ENCODE measurements at places on chromosomes 2 and 18.

GRCh38 chr2:10449838-10450691 lies 1.9 kb upstream of the ODC1 start:
- DNase-seq, result no peak

GRCh38 chr18:32911660-32912284 lies 138.9 kb upstream of the KLHL14 start:
- DNase-seq, result no peak

GRCh38 chr2:68245066-68245465 lies 7.3 kb downstream of the PPP3R1 start:
- no peak for DNase-seq

GRCh38 chr18:28407681-28408080 lies 230.8 kb upstream of the CDH2 start:
- DNase-seq, result no peak

GRCh38 chr2:139819273-139819796 lies 1039.1 kb upstream of the NXPH2 start:
- DNase-seq, result no peak

DNA sequence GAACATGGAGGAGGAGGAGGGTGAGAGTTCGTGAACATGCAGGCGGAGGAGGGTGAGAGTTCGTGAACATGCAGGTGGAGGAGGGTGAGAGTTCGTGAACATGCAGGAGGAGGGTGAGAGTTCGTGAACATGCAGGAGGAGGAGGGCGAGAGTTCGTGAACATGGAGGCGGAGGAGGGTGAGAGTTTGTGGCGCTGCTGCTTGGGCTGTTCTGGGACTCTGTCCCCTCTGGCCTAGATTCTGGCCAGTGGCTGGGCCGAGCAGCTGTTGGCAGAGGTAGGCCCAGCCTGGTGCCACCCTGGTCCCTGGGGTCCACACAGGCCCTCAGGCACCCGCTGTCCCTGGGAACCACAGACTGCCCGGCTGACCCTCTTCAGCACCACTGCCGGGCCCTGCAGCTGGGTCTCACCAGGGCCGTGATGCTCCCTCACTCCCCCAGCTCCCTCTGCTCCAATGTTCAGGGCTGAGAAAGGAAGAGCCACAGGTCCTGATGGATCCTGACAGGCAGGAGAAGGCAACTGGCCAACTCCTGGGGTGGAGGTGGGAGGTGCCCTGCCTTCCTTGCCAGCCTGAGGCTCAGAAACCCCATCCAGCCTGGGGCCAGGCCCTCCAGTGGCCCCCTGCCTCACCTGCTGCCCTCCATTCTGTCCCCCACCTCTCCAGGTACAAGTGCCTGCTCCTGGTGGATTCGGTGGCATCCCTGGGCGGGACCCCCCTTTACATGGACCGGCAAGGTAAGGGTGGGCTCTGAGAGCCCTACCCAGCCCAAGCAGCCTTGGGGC lies 3.9 kb downstream of the AGXT start:
- no peak for DNase-seq

DNA sequence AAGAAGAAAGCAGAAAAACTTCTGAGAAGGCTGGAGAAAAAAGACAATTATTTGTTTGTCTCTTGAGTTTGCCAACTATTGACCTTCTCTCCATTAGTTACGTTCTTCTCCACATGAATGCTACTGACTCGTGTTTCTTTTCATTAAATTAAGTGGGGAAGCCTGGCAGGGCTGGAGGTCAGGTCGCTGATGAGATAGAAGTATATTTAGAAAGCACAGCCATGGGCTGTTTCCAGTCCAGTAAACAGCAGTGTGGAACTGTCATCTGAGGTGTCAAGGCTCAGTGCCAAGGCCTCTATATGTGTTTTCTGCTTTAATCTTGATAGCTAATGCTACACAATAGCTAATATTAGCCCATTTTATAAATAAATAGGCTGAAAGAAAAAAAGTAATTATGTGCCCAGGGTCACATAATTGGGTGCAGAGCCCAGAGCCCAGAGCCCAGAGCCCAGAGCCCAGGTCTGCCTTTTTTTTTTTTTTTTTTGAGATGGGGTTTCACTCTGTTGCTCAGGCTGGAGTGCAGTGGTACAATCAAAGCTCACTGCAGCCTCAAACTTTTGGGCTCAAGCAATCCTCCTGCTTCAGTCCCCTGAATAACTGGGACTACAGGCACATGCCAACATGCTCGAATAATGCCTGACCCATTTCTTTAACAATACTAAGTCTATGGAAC lies 6.3 kb downstream of the MSGN1 start:
- DNase-seq, result no peak

- DNase-seq, result no peak
Measured at GRCh38 chr2:236974752-236975151, 110.9 kb upstream of the COPS8 start.

- no peak for DNase-seq
Measured at GRCh38 chr18:2981212-2981728, 31.7 kb downstream of the LPIN2 start.

DNA sequence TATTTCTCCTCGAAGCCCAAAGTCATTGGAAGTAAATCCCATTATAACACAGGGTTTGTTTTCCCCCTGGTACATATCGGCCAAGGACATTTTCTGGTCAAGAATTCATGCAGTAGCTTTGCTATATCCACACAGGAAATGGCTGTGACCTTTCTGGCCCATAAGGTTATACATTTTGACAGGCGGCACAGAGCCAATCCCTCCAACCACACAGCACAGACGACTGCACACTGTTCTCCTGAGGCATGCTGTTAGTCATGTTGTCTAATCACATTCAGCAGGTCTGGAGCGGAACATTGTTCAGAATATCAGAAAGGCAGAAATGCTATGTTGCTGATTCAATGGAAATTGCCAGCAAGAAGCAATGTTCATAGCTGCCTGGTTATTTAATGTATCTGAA lies 742.3 kb upstream of the SLC8A1 start:
- DNase-seq, result no peak

GRCh38 chr2:181077128-181077709 lies 96.8 kb downstream of the UBE2E3 start:
- no peak for DNase-seq

DNA sequence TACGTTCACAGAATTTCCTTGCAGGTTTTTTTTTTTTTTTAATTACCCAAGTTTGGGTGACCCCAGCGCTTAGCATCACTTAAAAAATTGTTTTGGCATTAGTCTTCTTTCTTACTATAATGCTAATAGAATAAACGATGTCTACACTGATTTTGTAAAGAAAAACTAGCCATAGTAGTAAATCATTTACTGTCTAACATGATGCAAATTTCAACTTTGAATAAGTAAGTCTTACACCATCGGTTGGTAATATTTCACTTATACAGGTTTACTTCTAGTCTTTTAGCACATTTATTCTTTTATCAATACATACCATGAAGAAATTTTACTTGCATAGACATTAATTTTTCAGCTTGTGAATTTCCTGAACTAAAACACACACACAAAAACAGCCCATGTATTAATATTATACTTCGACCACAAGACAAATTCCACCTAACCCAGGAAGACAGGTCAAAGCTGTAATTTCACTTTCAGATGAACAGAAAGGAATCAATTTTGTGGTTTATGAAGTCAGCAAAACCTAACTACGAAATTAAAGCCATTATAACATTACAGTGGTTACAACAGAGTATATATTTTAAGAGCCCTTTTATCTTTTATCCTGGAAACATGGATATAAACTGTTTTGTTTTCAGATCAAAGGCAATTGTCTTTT lies 1.9 kb downstream of the YES1 start:
- no peak for DNase-seq

GRCh38 chr18:58484989-58485981 lies 143.6 kb downstream of the ALPK2 start:
- no peak for DNase-seq

DNA sequence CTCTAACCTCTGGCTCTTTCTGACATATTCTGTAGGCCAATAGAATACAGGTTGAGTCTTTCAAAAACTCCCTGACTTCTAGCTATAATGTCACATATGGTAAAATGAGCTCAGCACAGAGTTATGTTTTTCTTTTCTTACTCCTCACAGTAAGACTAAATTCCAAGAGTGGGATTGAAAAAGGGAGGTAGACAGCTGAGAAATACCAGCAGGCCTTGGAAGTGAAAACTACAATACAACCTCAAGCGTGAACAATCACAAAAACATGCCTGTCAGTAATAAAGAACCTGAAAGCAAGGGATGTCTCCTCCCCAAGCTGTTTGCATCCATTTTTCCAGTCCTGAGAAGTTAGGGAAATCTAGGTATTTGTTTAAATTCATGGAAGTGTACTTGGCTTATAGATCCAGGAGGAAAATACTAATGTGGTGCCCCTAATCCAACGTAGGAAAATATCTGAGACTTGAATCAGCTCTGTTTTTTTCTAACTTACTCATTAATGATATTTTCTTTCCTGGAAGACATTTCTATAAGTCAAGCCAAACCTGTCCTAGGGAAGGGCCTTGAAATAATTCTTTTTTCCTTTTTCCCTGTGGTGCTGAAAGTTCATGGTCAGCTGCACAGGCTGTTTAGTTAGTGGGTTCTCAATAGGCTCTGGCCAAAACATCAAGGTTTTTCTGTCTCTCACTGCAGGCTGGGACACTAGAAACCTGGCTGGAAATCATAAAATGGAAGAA lies 167.9 kb upstream of the SPATS2L start:
- no peak for DNase-seq

DNA sequence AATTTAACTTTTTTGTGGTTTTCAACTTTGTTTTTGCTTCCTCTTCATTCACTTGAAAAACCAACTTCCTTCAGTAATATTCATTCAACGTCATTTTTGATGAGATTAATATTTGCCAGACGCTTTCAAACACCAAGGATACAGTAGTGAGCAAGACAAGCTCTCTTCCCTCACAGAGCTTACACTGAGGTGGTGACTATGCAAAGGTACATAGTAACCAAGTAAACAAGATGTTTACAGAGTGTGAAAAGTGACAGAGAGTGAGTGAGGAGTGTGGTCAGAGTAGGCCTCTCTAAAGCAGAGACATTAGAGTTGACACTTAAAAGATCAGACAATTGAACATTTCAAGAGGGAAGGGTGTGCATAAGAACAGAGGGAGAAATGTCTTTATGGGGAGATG lies 155.5 kb downstream of the TMEM247 start:
- no peak for DNase-seq

DNA sequence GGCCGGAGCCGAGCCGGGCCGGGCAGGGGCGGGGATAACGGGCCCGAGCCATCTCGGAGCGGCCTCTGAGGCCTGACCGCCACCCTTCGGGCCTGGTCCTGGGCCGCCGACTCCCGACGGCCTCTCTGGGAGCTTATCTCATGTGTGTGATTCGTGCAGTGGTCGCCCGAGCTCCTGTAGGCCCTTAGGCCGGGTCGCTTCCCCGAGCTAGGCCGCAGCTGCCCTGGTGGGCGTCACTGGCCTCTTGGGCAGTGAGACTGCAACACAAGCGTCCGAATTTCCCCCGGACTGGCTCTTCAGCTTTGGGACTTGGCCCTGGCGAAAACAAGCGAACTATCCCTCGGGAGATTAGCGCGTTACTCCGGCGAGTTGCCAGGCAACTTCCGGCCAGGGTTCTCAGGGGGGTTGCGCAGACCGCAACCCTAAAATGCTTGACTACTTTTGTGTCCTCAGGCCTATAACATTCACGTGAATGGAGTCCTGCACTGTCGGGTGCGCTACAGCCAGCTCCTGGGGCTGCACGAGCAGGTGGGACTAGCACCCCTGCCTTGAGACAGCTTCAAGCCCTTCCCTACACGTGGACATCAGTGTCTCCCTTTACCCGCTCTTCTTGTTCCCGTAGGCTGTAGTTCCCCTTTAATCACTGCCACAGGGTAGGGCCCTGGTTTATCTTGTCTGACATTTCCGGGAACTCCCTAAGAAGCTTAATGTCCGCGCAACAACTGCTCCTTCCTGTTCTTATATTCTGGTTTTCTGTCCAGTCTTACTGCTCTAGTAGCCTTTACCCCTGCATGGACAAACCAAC lies 602 bp downstream of the SNX17 start:
- no peak for DNase-seq

DNA sequence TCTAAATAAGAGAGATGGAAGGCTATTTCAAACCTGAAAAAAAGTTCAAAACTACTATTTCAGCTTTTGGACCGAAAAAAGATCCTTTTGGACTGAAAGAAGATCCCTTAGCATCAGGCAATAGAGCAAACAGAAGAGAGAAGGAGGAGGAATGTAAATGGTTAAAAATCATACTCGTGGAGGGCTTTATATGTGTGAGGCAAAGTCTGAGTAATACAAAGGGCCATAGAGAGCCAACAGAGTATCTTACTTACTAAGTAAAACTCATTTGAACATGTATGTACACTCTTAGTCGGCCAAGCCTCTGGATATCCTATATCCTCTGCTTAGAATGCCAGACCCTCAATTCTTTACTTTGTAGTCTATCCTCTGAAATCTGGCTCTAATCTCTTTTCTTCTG lies 55.7 kb downstream of the ITSN2 start:
- DNase-seq, result no peak

GRCh38 chr2:188600536-188601210 lies 309.0 kb downstream of the GULP1 start:
- DNase-seq, result no peak

DNA sequence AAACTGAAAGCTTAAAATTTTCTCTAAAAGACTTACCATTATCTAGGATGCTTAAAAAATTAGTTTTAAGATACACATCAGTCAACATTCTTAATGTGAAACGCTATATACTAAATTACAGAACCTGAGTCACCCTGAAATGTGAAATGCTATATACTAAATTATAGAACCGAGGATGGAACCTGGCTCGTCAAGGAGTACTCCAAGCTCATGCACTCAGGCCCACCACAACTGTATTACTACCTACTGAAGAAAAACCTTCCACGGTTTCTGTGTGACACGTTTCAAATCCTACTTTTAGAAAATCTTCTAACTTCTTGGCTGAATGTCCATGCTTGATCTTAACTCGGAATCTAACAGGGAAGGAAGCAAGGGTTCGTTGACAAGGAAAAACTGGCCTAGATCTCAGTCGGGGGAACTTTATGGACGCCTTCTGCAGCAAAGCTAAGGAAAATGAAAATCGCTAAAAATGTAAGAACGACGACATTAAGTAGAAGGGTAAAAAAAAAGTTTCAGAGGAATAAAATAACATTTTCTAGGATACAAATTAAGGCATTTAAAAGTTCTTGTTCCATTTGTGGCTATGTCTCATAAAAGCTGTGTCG lies 1.4 kb downstream of the PRKD3 start:
- no peak for DNase-seq

- DNase-seq, result no peak
Measured at GRCh38 chr2:183117226-183117625, 7.0 kb upstream of the NUP35 start.

GRCh38 chr2:38580115-38580636 lies 22.6 kb downstream of the HNRNPLL start:
- DNase-seq, result no peak

GRCh38 chr2:115976916-115977315 lies 1534.5 kb downstream of the DPP10 start:
- no peak for DNase-seq

- no peak for DNase-seq
Measured at GRCh38 chr18:61582202-61582710, 249.0 kb downstream of the CDH20 start.

GRCh38 chr2:99476629-99477028 lies 13.2 kb downstream of the REV1 start:
- no peak for DNase-seq

DNA sequence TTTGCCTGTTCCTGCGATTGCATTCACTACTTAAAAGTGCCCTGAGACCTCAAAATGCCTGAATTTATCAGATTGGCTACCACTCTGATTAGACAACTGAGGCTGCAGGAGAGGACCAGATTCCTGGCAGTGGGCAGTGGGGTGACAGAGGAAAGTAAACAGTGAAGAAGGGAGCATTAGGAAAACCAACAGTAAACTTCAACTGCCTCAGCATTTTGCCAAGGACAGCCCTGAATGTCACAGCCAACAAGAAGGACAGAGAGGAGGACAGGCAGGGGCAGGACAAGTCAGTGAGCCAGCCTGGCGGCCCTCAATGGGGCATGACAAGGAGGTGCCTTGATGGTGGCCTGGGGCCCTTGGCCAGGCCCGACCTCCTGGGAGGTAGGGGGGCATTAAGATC lies 24.3 kb downstream of the ACMSD start:
- no peak for DNase-seq

All from stimulated activated CD4-positive, alpha-beta T cell treated with anti-CD3 and anti-CD28 coated beads, Interleukin-4, amount 100 ng/mL, for 4 hours (primary cell).